H54 (cell line): ENCODE measurements at places on chromosomes 1 and 21.

DNA sequence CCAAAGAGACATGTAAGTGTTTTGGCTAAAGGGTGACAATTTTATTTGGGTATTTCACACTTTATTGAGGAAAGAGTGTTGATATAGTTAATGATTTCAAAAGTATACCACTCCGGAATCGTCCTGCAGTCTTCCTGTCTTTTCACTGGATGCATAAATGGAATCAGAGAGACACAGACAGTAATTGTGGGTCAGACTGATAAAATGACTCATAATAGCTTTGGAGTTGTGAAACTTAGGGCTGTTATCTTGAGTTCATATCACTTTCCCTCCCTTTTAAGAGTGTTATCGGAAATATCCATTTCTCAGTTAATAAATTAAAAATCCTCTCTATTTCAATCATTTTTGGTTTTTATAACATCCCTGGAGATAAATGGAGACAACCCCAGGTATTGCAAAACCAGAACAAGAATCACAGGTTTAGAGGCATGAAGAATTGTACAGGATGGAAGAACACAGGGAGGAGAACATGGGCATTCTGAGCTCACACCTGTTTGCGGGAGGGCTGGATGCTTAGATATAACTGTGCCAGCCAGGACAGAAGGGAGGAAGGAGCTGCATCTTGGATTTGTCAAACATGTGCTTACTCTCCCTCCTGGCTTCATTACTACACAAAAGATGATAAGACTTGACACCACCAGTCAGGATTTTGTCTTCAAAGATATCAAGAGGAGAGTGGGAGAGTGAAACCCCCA, 185.4 kb downstream of the LMO4 start:
- no peak for DNase-seq

DNA sequence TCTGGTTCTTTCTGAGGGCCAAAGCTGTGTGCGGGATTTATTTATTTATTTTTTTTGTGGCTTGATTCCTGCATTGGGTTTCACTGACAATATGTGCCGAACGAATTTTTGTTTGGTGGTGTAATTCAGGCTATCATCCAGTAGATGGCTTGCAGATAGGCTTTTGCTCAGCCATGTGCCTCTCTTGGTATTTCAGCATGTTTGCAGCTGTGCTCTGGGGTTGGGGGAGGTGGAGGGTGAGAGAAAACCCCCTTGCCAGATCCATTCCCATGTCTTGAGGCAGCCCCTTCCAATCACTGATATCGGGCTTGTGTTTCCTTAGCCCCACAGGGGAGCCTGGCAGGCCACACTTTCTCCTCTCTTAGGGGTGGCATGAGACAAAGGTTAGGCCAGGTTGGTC, 302.4 kb downstream of the PTGER3 start:
- DNase-seq, result no peak

GRCh38 chr1:242211254-242212022, 212.5 kb upstream of the MAP1LC3C start:
- DNase-seq, result no peak

DNA sequence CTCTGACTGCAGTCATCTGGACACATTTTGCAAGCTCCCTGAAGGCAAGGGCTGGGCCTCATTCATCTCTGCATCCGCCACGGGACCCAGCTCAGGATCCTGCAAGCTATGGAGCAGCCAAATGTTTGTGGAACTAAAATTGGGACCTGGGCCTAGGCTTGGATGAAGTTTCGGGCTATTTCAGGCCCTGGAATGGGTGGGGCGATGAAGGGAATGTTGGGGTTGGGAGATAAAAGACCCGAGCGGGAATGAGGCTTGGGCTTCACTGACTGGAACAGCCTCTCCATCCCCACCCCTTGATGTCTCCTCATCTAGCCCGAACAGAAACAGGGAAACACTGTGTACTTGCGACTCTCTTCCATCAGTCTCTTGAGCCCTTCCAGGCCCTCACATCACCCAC, 7.3 kb upstream of the AHCYL1 start:
- no peak for DNase-seq

- peak; percentile 33 for DNase-seq
Measured at GRCh38 chr1:101309334-101310311, 72.8 kb downstream of the S1PR1 start.

GRCh38 chr1:27257155-27257554, 22.7 kb downstream of the WDTC1 start:
- DNase-seq, result no peak

- no peak for DNase-seq
Measured at GRCh38 chr21:21101911-21102310, 103.7 kb downstream of the NCAM2 start.

- no peak for DNase-seq
Measured at GRCh38 chr1:176499671-176500070, 36.7 kb downstream of the PAPPA2 start.

DNA sequence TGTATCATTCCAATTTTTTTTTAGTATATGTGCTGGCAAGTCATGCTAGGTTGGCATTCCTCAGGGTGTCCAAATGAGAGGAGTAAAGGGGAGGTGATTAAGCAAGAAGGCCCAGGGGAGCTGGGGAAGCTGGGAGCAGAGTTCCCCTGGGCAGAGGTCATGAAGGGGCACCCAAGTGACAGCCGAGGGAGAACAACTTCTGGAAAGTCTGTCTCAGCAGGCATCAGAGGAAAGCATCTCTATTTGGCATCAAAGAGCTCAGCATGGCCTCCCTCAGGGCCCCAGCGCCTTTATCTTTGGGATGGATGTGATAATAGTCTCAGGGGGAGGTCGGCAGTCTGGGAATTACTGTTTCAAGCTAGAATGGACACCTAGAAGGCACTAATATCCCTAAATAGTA, 5.0 kb upstream of the ENO1 start:
- no peak for DNase-seq

DNA sequence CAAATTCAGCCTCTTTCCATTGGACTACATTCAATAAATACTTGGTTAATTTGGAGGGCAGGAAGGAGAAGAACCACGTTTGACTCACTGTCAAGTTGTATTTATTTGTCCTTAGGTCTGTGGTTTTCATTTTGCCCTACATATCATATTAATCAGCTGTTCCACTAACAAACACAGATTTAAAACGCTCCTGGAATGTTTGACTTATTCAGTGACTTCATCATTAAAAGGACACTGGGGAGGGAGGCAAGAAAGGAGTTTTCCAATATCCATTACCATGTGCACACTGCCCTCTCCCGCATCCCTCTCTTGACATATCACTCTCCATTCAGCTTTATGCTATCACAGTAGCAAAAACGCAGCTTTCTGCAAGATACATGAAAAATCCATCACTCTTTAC, 98.2 kb upstream of the C1orf87 start:
- no peak for DNase-seq

GRCh38 chr1:97427371-97427770, 493.5 kb downstream of the DPYD start:
- no peak for DNase-seq

DNA sequence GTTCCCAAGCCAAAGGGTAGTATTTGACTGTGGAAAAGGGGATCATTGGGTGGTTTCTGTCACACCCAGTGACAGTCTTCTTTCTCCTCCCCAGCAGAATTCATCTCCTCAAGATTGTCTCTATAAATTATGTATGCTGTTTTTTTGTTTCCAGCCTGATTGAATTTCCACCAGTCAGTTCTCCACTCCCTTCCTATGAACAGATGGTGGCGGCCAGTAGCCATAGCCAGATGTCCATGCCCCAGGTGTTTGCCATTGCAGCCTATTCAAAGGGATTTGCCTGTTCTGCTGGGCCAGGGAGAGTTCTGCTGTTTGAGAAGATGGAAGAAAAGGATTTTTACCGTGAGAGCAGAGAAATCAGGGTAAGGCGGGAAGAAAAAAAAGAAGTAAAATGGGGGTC, 12.9 kb downstream of the CFAP57 start:
- DNase-seq, result no peak

DNA sequence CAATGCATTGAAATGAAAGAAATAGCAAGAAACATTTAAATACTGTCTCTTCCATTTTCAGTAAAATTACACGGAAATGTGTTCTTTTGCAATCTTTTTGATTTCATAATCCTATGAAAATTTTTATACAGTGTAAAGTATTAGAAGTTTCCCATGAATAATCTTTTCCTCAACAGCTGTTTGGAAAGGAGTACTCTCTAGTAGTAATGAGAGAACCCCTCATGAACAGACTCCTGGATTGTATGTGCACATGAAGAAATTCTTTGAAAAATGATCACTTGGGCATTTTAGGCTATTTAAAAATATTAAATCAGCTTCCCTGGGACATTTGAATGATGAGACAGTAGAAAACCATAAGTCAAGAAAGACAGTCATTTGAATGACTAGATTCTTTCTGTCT, 64.4 kb downstream of the LHX9 start:
- DNase-seq, result no peak

- DNase-seq, result no peak
Measured at GRCh38 chr21:36149788-36150711, 6.6 kb upstream of the DOP1B start.

- no peak for DNase-seq
Measured at GRCh38 chr1:76006234-76006633, 68.3 kb upstream of the ST6GALNAC3 start.

GRCh38 chr1:49293016-49293415, 516.3 kb upstream of the BEND5 start:
- no peak for DNase-seq

DNA sequence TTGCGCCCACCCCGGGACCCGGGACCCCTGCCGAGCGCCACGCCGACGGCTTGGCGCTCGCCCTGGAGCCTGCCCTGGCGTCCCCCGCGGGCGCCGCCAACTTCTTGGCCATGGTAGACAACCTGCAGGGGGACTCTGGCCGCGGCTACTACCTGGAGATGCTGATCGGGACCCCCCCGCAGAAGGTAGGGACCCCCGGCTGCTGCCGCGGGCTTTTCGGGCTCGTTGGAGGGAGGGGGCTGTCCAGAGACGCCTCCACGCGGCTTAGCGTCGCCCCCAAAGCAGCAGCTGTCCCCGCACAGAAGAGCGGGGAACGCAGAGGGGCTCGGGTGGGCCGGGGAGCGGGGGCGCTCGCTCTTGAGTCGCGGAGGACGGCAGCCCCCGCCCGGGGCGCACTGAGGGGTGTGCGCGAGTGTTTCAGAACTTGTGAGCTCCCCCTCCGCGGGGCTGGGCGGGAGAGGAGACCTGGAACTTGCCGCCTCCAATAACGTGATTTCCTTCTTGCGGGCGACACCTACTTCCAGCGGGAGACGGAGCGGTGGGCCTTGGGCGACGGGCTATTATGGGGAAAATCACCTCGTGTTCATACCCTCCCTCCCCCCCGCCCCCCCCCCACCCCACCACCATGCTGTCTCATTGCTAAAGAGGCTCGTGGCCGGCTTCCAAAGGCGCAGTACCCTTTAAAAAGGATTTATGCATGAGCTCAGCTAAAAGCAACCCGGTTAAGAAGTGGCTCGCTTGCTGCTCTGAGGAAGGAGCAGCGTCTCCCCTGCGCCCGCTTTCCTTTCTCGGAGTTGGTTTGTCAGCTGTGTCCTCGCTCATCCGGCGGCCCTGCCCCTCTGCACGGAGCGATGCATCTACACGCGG, 664 bp downstream of the BACE2 start:
- peak; percentile 67 for DNase-seq

- DNase-seq, result no peak
Measured at GRCh38 chr1:218299416-218299815, 14.3 kb downstream of the RRP15 start.

GRCh38 chr1:29341936-29342335, 105.6 kb downstream of the PTPRU start:
- DNase-seq, result no peak

DNA sequence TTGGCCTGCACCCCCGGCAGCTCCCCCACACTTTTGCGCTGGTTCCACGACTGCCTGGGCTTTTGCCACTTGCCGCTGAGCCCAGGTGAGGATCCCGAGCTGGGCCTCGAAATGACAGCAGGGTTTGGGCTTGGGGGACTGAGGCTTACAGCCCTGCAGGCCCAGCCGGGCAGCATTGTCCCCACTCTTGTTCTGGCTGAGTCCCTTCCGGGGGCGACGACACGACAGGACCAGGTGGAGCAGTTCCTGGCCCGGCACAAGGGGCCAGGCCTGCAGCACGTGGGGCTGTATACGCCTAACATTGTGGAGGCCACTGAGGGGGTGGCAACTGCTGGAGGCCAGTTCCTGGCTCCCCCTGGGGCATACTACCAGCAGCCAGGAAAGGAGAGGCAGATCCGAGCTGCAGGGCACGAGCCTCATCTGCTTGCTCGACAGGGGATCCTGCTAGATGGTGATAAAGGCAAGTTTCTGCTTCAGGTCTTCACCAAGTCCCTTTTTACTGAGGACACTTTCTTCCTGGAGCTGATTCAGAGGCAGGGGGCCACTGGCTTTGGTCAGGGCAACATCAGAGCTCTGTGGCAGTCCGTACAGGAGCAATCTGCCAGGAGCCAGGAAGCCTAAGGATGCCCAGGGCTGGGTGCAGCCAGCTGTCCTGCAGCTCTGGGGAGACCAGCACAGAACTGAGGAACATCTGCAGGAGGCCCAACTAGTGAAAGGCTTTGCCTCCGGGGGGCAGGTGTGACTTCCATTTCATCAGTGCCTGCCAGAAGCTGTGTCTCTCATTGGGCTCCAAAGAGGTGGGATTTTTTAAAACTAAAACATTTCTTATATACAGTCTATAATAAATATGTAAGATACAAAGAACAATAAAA, 1.2 kb downstream of the HPDL start:
- DNase-seq, result no peak

DNA sequence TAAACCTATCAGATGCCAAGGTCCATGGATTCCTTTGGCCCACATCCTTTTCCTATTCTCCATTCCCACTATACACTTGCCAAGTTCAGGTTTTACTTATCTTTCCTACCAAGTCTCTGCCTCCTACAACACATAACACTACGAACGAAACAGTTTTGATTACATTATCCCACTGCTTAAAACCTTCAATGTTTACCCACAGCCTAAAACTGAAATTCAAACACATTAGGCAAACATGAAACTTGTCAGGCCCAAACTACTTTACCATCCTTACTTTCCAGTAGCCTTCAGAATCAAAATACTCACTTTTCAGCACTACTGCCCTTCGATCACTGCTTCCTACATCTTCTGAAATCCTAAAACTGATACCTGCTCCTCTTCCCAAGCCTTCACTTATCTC, 3.0 kb downstream of the SCAF4 start:
- DNase-seq, result no peak

DNA sequence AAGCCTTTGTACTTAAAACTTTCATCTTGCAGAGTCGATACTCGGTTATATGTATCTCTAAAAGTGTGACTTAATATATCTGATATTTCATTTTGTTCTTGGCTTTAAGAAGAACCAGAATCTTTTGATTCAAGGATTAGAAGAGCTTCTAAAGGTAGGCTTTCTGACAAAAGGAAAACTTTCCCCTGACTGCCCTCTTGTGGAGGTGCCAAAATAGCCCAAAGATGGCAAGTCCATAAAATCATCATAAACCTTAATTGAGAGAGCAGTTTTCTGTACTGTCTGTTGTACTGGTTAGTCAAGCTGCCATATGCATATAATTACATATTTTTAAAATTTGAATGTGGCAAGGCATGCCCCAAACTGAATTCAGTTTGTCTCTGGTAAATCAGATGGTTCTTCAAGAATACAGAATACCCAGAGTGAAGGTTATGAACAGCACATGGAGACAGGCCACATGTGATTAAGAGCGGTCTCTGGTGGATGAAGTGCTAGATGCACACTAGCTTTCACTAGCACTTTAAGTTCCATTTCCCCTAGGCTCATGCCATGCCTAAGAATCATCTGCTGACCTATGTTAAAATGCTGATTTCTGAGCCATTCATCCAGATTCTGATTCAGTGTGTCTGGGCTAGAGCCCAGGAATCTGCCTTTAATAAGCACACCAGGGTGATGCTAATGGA, 27.7 kb upstream of the ELAVL4 start:
- no peak for DNase-seq
